ENCODE measurements at places on chromosomes 1 and 21.

DNA sequence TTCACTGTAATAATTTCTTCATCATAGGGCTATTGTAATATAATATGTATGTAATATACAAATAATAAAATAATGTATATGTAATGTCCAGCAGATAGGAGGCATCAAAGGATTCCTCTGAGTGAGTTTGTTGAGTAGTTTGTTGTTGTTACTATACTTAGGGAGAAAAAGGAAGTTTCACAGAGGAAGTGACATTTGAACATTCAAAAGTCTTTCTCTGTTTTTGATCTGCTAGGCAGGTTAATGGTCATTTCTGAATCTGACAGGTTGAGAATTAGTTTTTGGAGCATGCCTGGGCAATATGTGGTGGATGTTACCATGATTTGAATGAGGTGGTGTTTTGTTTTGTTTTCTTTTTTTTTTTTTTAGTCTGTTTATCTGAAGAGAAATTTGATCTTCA is 102.1 kb downstream of the NRDC start:
- DNase-seq, result no peak

GRCh38 chr1:22861764-22862440 is 110.8 kb downstream of the LACTBL1 start:
- peak; percentile 74 for DNase-seq

- no peak for DNase-seq
Measured at GRCh38 chr1:11501491-11501897, 22.5 kb downstream of the DISP3 start.

DNA sequence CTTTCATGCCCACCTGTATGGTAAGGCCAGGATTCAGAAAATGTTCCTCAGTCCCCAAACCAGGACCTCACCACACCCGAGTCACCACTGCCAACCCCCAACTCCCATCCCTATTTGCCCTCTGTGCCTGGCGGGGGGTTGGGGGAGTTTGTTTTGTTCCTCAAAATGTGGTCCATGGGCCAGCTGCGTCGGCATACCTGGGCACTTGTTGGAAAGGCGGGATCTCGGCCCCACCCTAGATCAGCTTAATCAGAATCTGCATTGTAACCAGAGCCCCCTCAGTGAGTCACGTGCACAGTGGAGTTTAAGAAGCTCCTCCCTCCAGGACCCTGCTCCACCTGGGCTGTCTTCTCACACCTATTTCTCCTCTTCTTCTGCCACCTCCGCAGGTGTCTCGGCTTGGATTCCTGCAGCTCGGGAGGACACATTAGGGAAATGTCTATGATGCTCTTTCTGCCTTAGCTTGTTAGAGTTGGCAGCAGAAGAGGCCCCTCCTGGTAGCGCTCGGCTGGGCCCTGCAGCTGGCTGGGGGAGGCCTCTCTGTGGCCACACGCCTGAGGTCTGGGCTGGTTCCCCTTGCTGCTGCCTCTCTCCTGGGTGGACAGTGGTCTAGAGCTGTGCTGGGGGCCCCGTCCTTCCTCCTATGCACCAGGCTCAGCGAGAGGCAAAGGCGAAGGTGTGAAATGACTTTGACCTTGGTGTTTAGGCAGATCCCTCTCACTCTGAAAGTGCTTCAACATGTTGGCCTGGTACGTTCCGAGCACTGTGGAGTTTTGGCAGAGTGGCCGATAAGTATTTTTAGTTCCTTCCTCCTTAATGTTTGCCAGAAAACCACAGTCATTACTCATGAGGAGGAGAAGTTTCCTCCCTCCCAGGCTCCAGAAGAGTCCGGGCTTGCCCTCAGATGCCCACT is 41.8 kb upstream of the CAMTA1 start:
- DNase-seq, result no peak

GRCh38 chr1:44705470-44705869 is 25.5 kb downstream of the RNU5D-1 start:
- no peak for DNase-seq

DNA sequence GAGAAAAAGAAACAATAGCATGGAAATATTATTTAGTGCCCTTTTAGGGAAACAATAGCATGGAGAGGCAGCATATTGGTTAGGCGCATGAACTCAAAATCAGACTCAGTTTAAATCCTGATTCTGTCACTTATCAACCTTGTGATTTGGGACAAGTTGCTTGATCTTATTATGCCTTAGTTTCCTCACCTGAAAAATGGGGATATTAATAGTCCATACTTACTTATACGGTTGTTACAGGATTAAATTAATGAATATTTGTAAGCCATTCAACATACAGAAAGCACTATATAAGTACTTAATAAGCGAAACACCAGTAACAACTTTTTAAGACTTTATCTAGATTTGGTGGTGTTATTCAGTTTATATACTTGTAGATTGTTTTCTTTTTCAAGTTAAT is 1.2 kb downstream of the TSEN15 start:
- DNase-seq, result no peak

GRCh38 chr1:23895082-23895481 is 18.1 kb downstream of the CNR2 start:
- DNase-seq, result no peak

- no peak for DNase-seq
Measured at GRCh38 chr1:188228623-188229022, 1399.9 kb downstream of the PLA2G4A start.

DNA sequence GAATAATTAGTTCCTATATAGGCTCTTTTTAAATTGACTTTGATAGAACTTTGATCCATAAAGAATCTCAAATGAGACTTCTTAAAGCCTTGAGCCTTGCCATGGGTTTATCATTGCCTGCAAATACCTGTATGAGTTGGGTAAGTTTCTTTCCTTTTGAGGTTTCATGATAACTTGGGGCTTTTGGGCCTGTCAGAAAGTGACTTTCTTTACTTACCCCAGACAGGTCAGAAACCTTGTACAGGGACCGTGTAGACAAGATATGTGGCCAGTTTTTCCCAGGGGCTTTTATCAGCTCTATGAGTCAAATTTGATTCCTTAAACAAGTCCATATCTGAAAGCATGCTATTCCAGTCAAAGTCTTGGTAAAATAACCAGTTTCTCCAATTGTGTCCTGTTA is 17.3 kb downstream of the KCTD3 start:
- no peak for DNase-seq

GRCh38 chr1:116988908-116989307 is 12.7 kb upstream of the CD101 start:
- no peak for DNase-seq

- no peak for DNase-seq
Measured at GRCh38 chr1:26320896-26321295, 3.1 kb downstream of the CD52 start.

GRCh38 chr1:73839922-73840321 is 358.1 kb downstream of the LRRIQ3 start:
- DNase-seq, result peak; percentile 10

GRCh38 chr1:210478820-210479219 is 150.1 kb downstream of the HHAT start:
- no peak for DNase-seq

DNA sequence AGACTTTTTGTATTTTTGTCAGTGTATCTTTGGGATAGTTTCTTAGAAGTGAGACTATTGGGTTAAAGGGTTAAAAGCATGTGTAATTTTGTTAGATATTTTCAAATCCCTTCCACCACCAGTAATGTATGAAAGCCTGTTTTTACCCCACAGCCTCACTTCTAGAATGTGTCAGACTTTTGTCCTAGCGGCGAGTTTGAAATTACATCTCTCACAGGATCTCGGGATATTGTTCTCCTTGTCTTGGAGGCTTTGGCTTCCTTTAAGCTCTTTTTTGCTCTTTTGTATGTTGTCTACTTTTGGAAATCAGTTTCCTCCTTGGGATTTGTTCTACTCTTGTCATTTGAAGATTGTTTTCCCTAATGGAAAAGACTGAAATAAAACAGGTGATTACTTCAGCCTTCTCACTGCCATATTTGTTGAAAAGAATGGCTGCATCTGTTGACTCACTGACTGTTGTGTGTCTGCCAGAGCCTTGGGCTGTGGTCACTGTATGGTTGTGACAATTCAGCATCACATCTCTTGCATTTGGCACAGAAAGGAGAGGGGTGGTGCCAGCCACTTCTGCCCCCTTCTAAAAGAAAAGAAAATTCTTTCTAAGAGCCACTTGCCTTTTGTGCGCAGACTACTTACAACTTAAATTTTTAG is 22.6 kb downstream of the ST3GAL3 start:
- no peak for DNase-seq

DNA sequence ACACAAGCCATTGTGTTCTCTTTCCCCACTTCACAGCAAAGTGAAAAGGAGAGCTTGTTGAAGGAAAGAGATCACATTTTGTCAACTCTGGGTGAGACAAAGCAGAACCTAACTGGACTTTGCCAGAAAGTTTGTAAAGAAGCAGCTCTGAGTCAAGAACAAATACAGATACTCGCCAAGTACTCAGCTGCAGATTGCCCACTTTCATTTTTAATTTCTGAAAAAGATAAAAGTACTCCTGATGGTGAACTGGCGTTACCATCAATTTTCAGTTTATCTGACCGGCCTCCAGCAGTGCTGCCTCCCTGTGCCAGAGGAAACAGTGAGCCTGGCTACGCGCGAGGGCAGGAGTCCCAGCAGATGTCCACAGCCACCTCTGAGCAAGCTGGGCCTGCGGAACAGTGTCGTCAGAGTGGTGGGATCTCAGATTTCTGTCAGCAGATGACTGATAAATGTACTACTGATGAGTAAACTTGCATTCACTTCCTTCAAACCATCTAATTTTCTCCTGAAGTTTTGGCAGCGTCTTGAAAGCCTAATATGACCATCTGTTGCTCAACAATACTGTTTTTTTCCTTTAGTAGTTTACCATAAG is 43.7 kb downstream of the BACH1 start:
- DNase-seq, result no peak

DNA sequence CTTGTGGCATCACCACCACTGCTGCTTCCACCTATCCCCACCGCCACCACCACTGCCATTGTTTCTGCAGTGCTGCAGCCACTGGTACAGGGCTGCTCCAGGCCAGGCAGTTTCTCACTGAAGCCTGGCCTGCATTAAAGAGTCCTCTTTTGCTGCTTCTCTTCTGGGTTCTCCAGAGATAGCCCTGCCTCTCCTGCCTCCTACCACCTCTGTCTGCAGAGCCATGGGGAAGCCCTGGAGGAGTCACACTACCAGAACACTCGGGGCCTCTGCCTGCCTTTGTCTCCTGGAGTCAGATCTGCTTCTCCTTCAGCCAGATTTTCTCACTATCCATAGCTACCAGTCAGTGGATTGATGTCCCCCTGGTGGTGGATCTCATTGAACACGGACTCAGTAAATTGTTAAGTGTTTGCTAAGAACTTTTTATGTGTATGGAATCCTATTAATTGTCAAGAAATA is 37.7 kb upstream of the DDAH1 start:
- DNase-seq, result peak; percentile 84

DNA sequence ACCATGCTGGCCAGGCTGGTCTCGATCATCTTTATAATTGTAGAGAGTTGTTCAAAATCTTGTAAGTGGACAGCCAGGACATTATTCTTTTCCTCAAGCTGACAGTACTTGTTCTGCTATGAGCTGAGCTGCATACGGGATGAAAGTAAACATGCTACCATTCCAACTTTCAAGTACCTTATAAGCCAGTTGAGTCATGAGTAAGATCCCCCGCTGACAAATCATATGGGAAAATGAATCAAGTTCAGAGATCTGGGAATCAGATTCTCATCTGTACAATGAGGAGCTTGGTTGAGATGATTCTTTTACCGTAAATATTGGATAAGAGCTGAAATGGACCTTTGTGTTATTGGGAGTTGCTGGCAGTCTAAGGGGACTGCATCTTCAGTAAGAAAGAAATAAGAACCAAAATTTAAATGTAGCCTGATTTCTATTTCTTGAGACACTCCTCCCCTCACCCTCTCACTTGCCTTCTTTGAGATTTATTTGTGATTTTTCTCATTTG is 62.7 kb downstream of the CENPF start:
- no peak for DNase-seq

DNA sequence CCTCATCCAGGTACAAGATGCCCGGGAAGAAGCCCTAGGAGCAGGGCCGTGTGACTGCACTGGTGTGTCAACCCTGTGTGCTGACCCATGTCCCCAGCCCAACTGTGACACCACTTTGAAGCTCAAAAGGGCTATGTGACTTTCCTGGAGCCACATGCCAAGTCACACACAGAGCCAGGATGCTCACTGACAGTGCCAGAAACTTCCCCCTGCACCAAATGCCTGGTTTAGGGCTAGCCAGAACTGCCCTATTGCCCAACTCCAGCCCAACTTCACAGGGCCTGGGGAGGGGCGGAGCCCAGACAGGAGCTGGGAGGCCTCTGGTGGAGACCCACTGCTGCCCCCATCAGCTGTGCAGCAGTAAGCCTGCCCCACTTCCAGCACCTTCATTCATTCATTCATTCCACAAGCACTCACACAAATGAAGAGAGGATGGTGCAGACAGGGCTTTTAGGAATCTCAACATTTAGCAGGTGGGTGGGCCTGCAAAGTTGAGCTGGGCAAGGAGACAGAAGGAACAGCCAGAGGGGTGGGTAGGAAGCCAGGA is 36.7 kb downstream of the KCNQ4 start:
- DNase-seq, result peak; percentile 20

GRCh38 chr1:205444931-205445645 is 10.8 kb downstream of the BLACAT1 start:
- peak; percentile 100 for DNase-seq

- no peak for DNase-seq
Measured at GRCh38 chr1:16434501-16434900, 2.7 kb downstream of the SPATA21 start.

DNA sequence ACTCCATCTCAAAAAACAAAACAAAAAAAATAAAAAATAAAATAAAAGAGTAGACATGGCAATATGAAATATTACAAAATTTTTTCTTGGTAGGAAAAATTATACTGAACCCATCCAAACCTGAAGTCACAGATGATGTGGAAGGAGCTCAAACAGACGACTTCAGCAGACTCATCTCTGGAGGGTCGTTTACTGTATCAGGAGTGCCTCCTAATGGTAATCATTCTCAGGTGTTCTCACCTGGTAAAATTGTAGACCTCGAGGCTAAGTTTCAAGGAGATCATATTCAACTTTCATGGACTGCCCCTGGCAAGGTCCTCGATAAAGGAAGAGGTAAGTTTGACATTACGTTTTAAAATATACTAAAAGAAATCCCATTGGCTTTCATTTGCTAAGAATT is 54.3 kb upstream of the SH3GLB1 start:
- DNase-seq, result no peak

DNA sequence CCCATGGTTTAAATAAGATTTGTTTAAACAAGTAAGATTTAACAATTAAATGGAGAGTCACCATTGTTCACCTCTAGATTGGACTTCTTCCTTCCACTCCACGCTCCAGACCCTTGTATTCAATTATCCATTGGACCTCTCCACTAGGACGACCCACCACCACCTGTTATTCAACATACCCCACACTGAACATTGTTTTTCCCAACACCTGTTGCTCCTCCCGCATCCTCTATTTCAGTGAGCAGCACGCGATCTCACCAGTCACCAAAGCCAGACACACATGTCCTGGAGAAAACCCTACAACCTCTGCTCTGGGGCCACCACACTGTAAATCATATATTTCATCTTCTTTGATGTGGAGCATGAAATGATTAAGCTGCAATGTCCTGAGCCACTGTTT is 28.6 kb downstream of the ATP8B2 start:
- no peak for DNase-seq

GRCh38 chr1:229434641-229435051 is 752 bp upstream of the ACTA1 start:
- DNase-seq, result peak; percentile 97

GRCh38 chr1:194378517-194378916 is 1192.1 kb upstream of the B3GALT2 start:
- peak; percentile 12 for DNase-seq

GRCh38 chr1:27132147-27132546 is 22.8 kb downstream of the SLC9A1 start:
- DNase-seq, result no peak

- DNase-seq, result no peak
Measured at GRCh38 chr21:45356653-45357435, 48.1 kb upstream of the COL18A1 start.

- no peak for DNase-seq
Measured at GRCh38 chr1:78038491-78038939, 7.3 kb upstream of the GIPC2 start.

All from NCI-H82 (cell line).